Activated CD8-positive, alpha-beta T cell treated with anti-CD3 and anti-CD28 coated beads for 36 hours (primary cell): ENCODE measurements at places on chromosomes 2 and 18.

DNA sequence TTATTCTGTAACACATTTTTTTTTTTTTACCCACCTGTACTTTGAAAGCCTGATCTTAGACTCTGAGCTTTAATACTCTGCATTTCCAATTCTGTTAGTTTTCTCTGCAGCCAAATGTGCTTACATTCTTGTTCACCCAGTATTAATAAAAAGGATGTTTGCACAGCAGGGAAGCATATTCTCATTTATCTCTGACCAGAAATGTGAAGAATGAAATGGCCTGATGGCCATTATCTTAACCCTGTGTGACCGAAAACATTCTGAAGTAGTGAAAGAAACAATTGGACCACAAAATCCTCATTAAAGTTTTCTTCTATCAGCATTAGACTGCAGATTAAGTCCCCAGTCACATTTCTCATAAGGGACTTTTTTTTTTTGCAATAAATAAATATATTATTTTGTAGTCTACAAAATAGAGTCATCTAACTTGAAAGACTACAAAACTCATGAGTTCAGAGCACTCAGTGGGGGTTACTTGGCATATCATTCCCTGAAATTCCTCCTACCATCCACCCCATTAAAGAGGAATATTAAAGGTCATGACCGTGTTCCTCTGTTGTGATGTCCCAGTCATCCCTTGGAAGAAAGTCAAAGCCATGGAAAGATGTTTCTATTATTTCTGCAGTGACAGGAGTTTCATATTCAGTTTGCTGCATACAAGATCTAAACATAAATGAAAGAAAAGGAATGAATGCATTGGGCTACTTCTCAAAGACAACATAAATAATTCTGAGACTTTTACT lies 364.4 kb downstream of the RND3 start:
- no peak for DNase-seq

GRCh38 chr2:33317369-33318007 lies 159.0 kb upstream of the RASGRP3 start:
- no peak for DNase-seq

DNA sequence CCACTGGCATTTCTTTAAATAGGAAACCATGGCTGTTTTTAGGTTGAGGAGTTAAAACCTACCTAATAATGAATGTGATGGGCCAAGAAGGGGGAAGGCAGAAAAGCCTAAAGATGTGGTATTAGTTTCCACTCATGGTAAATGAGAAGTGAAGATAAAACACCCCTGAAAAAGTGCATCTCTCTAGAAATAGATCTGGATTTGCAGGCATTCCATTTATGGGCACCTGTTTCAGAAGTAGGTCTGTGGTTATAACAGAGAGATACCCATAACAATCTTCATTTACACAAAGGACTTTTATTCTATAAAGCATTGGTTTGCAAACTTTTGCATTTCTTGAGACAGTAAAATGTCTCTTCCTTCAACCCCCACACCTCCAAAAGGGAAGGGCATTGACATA lies 62.1 kb downstream of the PRKCE start:
- DNase-seq, result no peak

GRCh38 chr2:75483878-75484277 lies 76.9 kb downstream of the EVA1A start:
- DNase-seq, result no peak

GRCh38 chr2:239376351-239376750 lies 24.5 kb downstream of the HDAC4 start:
- no peak for DNase-seq

DNA sequence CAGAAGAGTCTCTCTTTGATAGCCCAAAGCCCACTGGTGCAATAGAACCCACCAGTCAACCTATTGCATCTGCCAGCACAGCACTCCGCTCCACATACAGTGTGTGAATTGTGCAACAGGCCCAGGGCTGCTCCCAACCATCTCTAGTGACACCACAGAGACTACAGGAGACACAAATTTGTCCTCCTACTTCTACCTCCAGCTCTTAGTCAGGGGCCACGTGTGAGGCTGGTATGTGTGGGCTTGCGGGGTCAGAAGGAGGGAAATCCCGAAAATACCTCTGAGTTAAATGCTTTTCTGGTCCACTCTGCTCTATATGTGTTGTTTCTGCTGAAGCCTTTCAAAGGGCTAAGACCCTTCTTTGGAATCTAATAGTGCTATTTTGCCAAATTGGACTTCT lies 18.0 kb downstream of the DGUOK start:
- DNase-seq, result peak; percentile 70

GRCh38 chr18:10045296-10045891 lies 131.6 kb downstream of the VAPA start:
- no peak for DNase-seq

DNA sequence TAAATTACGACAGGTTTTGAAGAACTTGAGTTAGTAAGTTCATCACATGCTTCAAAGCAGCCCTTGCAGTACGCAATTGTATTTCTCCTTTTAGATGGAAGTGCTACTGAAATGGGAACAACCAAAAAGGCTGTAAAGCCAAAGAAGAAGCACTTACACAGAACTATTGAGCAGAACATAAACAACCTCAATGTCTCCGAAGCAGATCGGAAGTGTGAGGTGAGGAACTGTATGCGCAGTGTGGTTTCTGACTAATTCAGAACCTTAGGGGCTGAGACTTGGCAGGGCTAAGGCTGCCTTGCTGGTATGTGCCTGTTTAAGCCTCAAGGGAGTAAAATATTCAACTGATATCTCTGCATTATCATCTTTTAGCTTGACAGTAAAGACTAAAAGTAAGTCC lies 8.4 kb downstream of the NCAPH start:
- DNase-seq, result peak; percentile 56

- DNase-seq, result no peak
Measured at GRCh38 chr2:226792155-226792881, 7.3 kb downstream of the IRS1 start.

DNA sequence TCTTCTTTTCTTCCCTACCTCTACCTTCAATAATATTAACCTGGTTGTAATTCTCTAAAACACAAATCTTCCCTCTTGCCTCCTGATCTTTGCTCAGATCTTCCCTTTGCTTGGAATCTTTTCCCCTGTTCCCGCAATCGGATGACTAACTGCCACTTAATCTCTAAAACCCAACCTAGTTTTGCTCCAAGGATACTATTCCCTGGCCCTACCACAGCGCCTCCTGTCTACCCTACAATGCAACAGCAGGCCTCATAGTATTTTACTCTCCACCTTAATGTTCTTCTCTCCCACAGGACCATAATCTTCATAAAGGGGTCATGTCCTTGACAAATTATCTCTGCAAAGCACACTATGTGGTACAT lies 246.8 kb upstream of the TNP1 start:
- DNase-seq, result no peak

GRCh38 chr2:186887107-186888090 lies 38.4 kb upstream of the ZSWIM2 start:
- DNase-seq, result no peak

- DNase-seq, result no peak
Measured at GRCh38 chr2:196145256-196145655, 26.1 kb downstream of the STK17B start.

DNA sequence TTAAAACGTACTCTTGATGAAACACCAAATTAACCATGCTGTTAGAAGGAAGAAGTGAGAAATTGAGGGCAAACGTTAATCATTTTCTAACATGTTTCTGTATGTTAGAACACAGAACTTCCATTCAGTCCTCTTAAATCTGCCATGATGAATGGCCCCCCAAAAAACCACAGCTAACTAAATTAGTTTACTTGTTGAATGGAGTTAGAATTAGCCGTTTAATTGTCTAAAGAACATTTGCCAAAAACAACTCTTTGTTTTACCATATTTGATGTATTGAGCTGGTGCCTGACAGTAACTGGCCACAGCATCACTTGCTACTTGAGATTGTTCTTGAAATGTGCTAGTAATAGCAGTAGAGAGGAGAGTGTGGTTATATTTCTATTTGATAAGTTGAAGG lies 12.7 kb downstream of the CCNYL1 start:
- no peak for DNase-seq

DNA sequence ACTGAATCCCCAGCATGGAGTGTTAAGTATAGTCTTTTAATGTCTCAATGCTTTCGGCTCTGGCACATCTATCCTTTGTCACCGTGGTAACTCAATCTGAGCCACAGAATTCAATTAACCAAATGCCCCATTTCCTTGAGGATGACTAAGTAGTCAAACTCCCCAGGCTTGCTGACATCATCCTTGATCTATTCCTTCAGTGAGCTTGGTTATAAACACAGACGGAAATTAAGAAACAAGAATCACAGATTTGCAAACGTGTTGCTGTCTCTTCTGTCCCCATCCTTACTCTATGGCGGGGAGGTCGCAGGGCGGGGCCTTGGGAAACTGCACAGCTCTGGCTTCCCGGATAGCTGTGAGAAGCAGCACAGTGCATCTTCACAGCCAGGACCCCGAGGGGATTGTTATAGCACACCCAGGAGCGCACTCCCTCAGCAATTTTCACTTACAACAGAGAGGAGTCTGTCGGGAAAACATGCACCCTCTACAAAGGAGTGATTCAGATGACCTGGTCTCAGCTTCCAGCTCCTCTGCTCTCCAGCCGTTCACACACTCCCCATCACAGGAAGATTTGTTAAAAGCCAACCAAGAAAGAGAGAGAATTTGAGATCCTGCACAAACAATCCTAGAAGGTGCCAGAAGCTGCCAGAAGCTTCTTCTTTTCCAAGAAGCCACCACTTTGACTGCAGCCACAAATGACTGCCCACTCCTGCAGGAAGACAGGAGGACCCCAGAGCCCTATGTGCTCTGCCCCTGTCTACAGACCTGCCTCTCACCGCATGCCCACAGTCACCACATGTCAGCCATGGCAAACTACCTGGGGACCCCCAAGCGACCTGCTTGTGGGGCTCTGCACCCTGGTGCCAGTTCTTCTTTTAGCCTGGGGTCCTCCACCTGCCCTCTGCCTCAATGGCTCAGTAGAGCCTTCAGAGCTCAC lies 44.9 kb upstream of the YWHAQ start:
- no peak for DNase-seq

- no peak for DNase-seq
Measured at GRCh38 chr2:23662941-23663920, 263.7 kb downstream of the ATAD2B start.

DNA sequence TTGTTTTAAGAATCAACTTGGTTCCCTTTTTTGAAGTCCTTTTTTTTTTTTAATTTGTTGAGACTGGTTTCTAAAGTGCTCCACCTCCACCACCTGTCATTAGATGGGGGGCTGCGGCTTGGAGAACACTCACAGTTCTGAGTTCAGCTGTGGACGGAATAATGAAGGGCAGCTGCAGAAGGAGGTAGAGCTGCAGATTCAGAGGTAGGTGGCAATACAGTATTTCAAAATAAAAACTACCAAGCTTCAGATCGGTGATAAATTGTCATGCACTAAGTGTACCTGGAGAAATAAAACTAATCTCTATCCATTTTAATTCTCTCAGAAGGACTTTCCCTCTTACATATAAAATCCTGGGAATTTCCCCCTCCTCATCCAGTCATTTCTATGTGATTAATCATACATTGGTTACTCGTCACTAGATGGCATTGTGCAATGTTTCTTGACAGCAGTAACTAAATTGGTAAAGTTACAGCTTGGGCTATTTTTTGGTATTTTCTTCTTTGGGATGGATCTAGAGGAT lies 81.1 kb upstream of the SLC39A10 start:
- DNase-seq, result peak; percentile 48

DNA sequence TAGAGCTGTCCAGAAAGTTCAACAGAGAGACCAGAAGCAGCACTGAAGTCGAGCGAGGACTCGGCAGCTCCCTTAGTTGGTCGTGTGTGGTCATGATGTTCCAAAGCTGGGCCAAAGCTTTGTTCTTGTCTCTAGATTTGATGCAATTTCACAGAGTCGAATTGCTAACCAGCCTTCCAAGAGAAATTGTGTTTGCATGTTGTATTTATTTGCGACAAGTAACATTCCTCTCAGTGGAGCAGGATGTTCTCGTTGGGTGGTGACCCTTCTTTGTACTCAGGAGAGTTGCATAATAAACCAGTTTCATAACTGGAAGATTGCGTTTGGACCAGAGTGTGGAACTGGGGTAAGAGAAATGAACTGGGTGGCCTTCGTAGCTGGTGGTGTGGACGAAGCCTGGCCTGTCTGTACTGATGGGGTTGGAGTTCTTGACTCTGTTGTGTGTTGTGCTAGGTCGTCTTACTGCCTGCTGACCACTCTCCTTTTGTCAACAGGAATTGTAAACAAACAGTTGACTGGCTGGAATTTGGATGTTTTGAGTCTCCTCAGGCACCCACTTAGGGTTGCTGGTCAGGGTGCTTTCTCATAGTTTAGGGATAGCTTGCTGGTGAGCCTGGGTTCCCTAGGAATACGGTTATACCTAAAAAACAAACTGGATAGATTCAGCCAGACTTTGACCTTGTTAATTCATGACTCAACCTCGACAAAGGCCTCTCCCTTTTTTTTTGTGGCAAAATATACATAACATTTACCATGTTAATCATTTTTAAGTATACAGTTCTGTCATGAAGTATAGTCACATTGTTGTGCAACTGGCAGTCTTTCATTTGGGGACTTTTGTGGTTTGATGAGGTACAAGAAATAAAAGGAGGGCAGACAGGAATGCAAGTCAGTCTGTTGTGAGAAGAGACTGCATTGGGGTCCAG lies 28.9 kb upstream of the TOGARAM2 start:
- DNase-seq, result no peak

DNA sequence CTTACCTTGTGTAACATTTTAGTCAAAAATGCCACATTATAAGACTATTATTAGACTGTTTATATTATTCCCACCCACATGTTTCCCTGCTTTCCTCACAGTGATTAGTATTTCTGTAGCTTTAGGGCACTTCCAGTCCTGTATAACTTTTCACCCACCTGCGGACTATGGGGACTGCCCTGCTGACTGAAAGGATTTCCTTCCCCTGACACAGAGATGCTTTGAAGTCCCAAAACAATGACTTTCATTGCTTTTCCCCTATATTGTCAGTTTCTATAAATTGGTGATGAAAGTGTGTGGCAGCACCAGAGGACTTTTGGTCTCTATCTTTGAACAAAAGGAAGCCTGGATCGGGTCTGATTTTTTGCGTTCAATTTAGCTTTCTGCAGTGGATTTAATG lies 59.0 kb upstream of the OTX1 start:
- no peak for DNase-seq

- DNase-seq, result no peak
Measured at GRCh38 chr2:60219536-60219935, 333.9 kb downstream of the BCL11A start.
